ENCODE measurements at places on chromosomes 1 and 21.

- no peak for DNase-seq
These were observed 157.2 kb downstream of the PTGER3 start for GRCh38 chr1:70890408-70890807.

DNA sequence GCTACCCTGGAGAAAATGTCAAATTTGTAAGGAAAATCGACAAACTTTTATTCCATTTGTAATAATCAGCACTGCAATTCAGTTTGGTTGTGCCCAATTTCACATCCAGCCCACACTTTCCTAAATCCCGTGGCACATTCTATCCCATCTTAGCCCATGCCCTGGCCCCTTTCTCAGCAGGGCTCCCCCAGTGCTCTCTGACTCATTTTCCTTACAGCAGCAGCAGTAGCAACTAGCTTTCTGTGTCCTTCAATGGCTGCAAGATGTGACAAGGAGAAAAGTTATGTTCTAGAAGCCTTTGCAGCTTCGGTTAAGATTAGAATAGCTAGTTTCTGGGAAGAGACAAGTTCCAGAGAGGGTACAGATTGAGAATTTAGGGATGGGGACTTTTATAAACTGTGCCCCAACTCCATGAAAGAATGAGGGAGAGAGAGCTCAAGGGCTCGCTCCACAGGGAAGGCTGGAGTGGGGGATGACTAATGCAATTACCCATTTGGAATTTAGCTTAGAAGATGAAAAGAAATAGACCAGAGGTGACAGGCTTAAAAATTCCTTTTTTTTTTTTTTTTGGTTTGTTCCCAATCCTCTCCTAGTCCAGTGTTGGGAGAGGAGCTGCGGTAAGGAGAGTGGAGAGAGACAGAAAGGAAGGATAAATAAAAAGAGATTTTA is 47.0 kb upstream of the POU2F1 start:
- DNase-seq: no peak

- DNase-seq: no peak
These were observed 3.1 kb upstream of the TXNIP start for GRCh38 chr1:145999321-146000024.

DNA sequence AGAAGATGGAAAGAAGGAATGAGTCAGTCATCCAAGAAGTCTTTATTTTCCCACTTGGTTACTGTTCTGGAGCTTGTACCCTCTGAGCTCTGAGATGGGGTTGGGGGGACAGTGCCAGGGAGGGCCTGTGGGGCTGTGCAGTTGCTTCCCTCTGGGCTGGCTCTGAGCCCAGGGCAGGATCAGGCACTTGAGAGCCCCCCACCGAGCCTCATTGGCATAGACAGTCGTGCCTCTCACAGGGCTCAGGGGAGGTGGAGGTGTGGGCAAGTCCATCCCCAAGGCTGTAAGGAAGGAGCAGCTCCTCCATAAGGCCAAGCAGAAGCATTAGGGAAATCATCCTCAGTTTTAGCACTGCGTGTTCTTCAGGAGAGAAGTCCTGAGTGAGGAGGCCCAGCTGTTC is 2.5 kb upstream of the ARL8A start:
- DNase-seq: no peak

DNA sequence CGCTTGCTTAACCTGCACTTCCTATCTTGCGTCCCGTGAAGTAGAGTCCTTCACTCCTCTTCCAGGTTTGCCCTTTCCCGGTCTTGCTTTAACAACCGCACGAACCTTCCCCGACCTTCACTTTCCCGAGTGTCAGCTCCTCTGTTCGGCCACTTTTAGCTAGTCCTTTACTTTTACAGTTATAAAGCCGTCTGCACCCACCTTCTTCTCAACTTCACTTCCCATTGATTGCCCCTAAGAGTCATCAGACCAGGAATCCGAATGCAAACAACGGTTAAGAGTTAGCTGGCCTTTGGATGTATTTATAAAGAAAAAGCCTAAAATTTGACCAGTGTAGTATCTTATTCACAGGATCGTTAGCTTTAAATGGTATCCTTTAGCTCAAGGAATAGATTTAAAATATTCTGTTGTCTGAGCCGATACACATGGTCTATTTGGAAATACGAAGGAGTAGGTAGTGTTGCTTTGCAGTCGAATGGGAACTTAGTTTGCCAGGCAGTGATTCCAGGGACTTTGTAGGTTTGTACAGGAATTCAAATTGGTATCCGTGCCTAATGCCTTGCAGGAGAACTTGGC is 1.4 kb downstream of the PPP2R5A start:
- no peak for DNase-seq

DNA sequence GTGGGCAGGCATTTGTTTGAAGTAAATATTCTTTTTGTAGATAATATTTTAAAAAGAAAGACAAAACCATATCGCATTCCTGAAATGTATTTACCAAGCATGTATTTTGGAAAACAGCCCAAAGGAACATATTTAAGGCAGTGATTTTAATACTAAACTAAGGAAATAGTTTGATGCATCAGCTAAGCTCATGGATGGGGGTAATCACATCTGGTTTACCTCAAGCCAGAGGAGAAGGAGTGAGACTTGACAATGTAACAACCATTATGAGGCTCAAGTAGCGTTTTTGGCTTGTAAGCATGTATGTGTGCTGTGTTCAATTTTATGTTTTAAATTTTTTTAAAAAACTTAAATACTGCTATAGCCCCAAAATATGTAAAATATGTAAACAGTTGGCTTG is 390.5 kb downstream of the DISC1 start:
- no peak for DNase-seq

DNA sequence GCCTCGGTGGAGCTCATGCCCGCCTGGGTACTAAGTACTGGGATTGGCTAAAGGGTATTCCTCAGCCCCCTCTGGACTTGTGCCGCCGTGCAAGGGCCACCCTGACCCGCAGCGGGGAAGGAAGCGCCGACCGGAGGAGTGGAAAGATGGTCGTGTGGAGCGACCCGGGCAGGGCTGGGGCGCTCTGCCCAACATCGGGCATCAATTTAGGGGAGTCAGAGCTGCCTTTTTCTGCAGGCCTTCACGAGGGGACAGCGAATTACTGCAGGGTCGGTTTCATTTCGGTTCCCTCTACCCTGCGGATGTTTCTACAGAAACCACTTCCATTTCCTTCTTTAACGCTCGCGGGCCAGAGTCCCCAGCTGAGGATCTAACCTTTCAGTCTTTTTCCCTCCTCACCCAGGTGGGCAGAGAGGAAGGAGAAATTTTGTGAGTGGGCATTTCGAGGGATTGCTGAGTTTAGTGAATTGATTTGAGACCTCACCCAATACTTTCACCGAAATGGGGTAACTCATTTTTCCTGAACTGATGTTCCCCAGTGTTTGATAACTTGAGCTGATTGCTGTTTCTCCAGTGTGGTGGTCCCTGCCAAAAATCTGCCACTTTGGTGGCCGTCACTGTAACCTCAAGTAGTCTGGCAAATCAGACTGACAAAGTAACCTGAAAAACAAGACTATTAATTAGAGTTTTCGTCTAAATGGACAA is 1.1 kb downstream of the TOR1AIP1 start:
- DNase-seq: no peak

DNA sequence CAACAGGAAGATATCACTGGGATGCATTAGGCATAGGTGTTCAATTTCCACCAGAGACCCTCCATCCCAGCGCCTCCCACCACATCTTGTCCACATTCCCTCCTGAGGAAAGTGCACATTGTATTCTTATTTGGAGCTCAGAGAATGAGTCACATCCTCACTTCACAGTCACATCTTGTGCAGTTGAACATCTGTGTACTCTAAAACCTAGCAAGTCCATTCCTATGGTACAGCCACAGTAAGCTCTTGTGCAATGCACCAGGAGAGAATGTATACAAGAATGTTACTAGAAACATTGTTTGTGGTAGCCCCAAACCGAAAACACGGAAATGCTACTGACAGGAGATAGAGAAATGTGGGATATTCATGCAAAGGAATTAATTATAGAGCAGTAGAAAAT is 1.6 kb upstream of the KDF1 start:
- DNase-seq: no peak

DNA sequence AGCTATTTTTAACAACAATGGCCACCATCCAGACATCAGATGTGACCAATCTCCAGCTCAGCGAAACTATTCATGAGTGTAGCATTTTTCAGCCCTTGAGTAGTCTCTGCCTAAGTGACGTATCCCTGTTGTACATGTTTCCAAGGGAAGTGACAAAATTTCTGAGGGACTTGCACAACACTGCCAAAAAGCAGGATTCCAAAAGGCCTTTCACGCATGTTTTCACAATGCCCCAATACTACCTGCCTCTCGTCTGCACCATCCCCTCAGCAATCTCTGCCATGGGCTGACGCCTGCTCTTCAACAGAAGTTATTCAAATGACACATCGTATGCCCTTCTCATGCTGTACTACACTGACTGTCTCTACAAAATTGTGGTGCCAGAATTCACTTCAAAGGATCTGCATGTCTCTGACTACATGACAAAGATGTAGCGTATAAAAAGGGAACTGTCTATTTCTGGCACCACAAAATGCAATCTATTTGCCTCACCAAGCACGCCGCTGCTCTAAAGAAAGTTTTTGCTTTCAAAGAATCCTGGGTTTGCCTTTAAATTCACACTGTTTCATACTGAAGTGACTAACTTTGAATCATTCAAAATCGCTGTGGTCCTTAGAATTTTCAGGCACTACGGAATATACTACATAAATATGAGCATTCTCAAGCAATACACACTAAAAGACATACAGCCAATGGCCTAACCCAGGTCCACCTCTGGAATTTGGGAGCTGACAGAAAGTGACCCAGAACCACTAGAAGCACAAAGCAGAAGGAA is 32.9 kb downstream of the JAK1 start:
- DNase-seq: no peak

DNA sequence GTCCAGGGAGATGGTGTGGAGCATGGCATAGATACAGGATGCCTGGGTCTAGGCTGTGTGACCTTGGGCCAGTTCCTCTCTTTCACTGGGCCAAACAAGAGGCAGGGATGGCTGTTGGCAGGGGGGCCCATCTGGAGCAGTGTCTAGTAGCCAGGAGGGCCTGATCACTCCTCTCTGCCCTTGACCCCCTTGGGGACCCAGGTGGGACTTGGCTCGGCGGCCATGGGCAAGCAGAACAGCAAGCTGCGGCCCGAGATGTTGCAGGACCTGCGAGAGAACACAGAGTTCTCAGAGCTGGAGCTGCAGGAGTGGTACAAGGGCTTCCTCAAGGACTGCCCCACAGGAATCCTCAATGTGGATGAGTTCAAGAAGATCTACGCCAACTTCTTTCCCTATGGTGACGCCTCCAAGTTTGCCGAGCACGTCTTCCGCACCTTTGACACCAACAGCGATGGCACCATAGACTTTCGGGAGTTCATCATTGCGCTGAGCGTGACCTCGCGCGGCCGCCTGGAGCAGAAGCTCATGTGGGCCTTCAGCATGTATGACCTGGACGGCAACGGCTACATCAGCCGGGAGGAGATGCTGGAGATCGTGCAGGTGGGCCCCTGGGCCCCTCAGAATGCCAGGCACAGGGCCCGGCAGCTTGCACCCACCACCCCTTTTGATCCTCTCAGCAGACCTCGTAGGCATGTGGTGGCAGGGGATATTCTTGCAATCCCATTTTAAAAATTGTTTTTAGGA is 2.6 kb downstream of the HPCA start:
- no peak for DNase-seq

DNA sequence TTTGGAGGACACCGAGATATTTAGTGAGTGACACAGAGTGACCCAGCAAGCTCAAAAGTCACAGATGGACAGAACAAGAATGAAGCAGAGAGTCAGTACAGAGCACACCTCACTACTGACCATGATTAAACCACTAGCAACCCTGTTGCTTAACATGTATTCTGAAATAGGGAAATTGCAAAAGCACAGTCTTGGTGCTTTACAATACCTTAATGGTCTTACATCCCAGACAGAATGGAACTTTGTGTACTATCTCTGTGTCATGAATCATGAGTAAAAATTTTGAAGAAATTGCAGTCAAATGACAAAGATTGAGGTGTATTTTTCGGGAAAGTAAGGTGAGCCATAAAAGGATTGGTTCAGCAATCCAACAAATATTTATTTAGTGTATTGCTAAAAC is 2.7 kb upstream of the SAMSN1 start:
- DNase-seq: no peak

GRCh38 chr1:56265216-56265615 is 314.1 kb downstream of the PLPP3 start:
- DNase-seq: no peak

GRCh38 chr1:23100074-23100748 is 68.4 kb downstream of the LUZP1 start:
- DNase-seq: peak; percentile 26

DNA sequence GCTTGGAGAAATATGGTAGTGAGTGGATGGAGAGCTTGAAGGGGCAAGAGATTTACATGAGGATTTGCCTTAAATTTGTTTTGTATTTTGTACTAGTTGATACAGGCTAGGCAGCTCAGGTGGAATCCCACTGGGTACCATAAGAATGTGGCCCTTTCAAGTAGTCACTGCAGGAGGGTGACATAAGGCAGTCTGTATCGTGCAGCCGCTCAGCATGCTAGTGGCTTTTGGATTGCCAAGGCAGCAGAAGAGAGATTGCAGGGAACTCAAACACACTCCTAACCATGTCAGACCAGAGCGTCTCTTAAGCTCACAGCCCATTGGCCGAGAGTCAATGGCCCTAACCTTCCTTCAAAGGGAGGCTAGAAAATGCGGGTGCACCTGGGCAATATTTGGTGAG is 420.0 kb downstream of the ADGRL2 start:
- DNase-seq: no peak
